ENCODE measurements at places on chromosomes 11 and 22.

DNA sequence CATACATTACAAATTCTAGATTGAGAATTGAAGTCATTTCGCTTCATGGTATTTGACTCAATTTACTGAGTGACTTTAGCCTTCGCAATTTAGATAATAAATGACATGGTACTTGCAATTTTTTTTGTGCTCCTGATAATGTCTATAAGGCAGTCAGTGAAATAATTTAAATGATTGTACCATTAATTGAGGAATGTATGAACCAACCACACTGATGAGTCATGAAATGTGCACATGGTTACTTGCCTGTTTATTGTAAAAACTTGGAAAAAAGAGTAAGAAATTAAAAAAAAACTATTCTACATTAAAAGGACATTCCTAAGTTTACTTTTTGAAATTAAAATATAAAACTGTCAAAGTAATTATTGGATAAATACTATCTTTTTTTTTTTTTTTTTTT is 43.3 kb downstream of the DNAJC24 start:
- H3K27me3 ChIP-seq: no peaks in the 10 kb centered on the region
- H3K27ac ChIP-seq: no peak overlapping the region
- H3K4me1 ChIP-seq: no peaks in the 10 kb centered on the region

GRCh38 chr11:118099838-118100556 is 13.2 kb upstream of the SMIM35 start:
- peaks cover 8% of the 10 kb centered on the region for H3K27me3 ChIP-seq
- H3K36me3 ChIP-seq: no peaks in the 10 kb centered on the region
- no peaks in the 10 kb centered on the region for H3K4me1 ChIP-seq
- no peak overlapping the region for H3K27ac ChIP-seq
- no peak for DNase-seq

- H3K4me3 ChIP-seq: no peak overlapping the region
- H3K36me3 ChIP-seq: no peaks in the 10 kb centered on the region
- DNase-seq: peak; percentile 51
- H3K4me1 ChIP-seq: peaks cover 15% of the 10 kb centered on the region
- H3K27ac ChIP-seq: no peak overlapping the region
- no peaks in the 10 kb centered on the region for H3K27me3 ChIP-seq
Measured at GRCh38 chr11:120392793-120393192, 56.6 kb downstream of the ARHGEF12 start.

DNA sequence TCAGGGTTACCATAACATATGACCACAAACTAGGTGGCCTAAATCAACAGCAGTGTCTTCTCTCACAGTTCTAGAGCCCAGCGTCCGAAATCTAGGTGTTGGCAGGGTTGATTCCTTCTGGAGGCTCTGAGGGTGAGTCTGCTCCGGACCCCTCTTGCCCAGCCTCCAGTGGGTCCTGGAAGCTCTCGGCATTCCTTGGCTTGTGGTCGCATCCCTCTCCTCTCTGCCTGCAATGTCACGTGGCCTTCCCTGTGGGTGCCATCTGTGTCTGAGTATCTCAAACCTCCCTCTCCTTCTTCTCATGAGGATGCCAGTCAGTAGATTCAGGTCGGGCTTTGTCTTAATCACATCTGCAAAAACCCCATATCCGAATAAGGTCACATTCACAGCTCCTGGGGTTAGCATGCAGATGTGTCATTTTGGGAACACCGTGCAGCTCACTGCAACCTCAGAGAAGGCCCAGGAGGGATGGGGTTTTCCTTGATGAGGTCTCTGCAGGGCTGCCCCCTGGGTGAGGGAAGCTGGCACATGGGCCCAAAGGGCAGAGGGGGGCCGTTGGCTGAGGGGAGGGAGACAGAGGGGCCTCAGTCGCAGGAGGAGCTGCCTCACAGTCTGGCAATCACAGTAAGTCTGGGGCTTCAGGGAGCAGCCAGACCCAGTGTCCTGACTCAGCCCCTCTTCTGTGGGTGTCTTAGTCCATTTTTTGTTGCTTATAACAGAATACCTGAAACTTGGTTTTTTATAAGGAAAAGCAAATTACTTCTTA is 41.2 kb downstream of the PARVG start:
- no peak overlapping the region for H3K4me3 ChIP-seq
- no peak for DNase-seq
- H3K27me3 ChIP-seq: peaks cover 11% of the 10 kb centered on the region
- H3K27ac ChIP-seq: no peak overlapping the region
- H3K4me1 ChIP-seq: no peaks in the 10 kb centered on the region

- no peaks in the 10 kb centered on the region for H3K4me1 ChIP-seq
- H3K27me3 ChIP-seq: no peaks in the 10 kb centered on the region
- H3K36me3 ChIP-seq: peaks cover 5% of the 10 kb centered on the region
- no peak for DNase-seq
Measured at GRCh38 chr11:76496174-76496573, 51.4 kb downstream of the EMSY start.

GRCh38 chr11:130206141-130206540 is 46.6 kb downstream of the ST14 start:
- H3K4me1 ChIP-seq: no peaks in the 10 kb centered on the region
- no peak overlapping the region for H3K27ac ChIP-seq
- no peaks in the 10 kb centered on the region for H3K36me3 ChIP-seq

DNA sequence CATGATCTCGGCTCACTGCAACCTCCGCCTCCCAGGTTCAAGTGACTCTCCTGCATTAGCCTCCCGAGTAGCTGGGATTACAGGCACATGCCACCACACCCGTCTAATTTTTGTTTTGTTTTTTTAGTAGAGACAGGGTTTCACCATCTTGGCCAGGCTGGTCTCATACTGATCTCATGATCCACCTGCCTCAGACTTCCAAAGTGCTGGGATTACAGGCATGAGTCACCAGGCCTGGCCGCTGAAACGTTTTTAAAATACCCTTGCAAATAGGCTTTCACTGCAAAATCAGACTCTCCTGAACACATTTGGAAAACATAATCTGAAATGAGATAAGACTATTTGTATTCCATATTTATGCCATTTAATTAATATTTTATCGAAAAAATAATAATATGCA is 826.1 kb upstream of the CNTN5 start:
- H3K4me3 ChIP-seq: no peak overlapping the region
- no peaks in the 10 kb centered on the region for H3K27me3 ChIP-seq

DNA sequence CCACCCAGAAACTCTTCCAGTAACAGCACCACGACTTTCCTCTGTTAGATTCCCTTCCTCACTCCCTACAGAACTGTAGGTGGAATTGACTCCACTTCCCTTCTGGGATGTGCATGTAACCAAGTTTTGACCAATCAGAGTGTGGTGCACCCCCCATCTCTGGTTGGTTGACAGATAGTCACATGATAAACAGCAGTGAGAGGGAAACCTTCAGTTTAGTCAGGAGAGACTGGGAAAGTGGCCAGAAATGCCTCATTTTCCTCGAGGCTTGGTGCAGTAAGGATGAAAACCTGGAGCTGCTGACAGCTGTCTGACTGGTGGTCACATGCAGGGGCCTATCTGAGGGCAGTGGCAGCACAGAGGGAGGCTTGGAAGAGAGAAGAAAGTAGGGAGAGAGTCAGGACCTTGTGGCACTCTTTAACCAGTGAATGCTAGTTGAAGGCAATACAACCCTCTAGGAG is 67.3 kb upstream of the GRK3 start:
- H3K4me1 ChIP-seq: no peaks in the 10 kb centered on the region
- DNase-seq: peak; percentile 24
- no peak overlapping the region for H3K4me3 ChIP-seq
- no peaks in the 10 kb centered on the region for H3K36me3 ChIP-seq
- H3K27me3 ChIP-seq: peaks cover 14% of the 10 kb centered on the region

GRCh38 chr11:11288972-11289616 is 64.0 kb downstream of the CSNK2A3 start:
- no peak overlapping the region for H3K27ac ChIP-seq
- DNase-seq: no peak
- no peaks in the 10 kb centered on the region for H3K36me3 ChIP-seq
- H3K4me1 ChIP-seq: no peaks in the 10 kb centered on the region

DNA sequence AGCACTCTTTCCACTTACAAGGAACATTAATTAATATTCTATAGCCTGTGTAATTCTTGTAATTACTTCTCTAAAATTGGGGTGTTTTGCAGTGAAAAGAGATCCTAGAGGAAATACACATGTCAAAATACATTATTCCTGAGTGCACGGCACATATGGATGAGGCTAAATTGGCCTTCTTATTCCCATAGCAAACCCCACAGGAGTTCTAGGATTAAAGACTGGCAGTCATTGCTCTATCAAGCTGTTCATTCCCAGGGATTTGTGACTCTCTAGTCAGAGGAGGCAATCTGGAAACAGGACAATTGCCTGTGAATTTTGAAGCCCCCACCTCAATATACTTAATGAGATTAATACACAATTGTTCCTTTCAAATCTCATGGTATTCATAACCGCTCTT is 145.9 kb upstream of the OPCML start:
- H3K4me3 ChIP-seq: no peak overlapping the region
- H3K4me1 ChIP-seq: no peaks in the 10 kb centered on the region
- no peaks in the 10 kb centered on the region for H3K27me3 ChIP-seq
- no peak for DNase-seq
- H3K36me3 ChIP-seq: no peaks in the 10 kb centered on the region
- H3K27ac ChIP-seq: no peak overlapping the region

DNA sequence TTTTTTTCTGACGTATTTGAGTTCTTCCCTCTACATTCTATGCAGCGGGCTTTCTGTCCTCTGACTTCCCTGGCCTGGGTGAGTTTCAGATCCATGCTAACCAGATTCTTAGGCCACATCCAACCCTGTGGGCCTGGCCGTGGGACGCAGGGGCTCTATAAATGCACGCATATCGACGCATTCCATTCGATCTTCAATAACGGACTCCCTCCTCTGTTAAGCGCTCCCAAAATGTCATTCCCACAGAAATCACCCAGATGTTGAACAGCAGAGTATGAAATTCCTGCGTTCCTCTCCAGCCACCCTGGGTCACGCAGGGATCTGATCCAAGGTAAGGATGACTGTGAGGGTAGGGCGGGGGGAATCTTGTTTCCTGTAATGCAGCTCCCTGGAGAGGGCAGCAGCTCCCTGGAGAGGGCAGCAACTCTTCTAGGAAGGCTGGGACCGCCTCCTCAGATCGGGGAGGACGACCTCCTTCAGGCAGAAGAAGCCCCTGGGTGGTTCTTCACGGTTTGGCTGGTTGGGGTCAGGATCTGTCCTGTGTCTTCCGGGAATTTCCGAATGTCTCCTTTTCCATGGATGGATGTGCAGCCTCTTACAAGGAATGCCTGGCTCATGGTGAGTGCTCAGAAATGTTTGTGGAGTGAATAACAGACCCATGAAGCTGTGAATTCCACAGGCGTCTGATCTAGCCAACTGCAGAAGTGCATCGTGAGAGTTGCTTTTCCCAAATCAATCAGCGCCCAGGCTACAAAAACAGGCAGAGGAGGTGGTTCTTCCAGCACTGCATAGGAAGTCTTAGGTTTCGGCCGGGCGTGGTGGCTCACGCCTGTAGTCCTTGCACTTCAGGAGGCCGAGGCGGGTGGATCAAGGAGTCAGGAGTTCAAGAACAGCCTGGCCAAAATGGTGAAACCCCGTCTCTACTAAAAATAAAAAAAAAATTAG is 12.2 kb downstream of the MRGPRD start:
- peaks cover 24% of the 10 kb centered on the region for H3K27me3 ChIP-seq
- no peaks in the 10 kb centered on the region for H3K36me3 ChIP-seq
- no peak for DNase-seq
- H3K4me1 ChIP-seq: no peaks in the 10 kb centered on the region

DNA sequence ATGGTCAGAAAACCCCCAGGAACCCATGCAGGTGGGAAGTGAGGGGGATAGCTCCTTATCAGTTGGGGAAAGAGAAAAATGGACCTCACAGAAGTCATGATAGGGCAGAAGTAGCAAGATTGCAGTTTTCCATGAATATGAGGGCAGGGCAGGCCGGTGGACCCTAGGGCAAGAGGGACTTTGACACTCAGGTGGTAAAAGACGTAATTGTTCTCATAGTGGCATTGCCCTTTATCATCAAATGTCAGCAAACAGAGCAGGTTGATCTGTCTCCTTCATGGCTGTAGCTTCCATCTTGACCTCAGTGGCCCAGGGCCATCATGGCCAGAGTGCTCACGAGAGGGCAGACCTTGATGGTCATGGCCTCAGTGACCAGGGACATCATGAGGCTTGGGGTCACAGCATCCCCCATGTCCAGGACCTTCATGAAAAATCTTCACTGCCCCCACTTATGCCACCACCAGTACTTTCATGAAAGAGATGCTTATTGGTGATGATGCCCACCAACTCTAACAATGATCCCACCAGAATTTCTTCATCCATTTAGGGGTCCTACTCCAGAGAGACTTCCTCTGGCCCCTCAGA is 127.1 kb downstream of the SNX19 start:
- peaks cover 11% of the 10 kb centered on the region for H3K4me1 ChIP-seq
- no peaks in the 10 kb centered on the region for H3K27me3 ChIP-seq
- no peak for DNase-seq
- no peak overlapping the region for H3K4me3 ChIP-seq

- no peak for DNase-seq
- no peaks in the 10 kb centered on the region for H3K36me3 ChIP-seq
- H3K4me3 ChIP-seq: no peak overlapping the region
- H3K27me3 ChIP-seq: peaks cover 29% of the 10 kb centered on the region
- H3K4me1 ChIP-seq: no peaks in the 10 kb centered on the region
- no peak overlapping the region for H3K27ac ChIP-seq
Measured at GRCh38 chr11:61529537-61530225, 21.1 kb downstream of the LRRC10B start.

GRCh38 chr22:43343262-43343669 is at the start of gene SCUBE1:
Gene SCUBE1, minus strand, starts transcription at chr22:43343372. Its CDS starts 111 bp downstream, at chr22:43343261.
- H3K4me3 ChIP-seq: no peak within 1 kb of the TSS
- peaks cover 38% of the 10 kb centered on the region for H3K27me3 ChIP-seq
- no peak within 1 kb of the TSS for H3K27ac ChIP-seq
- no peaks in the 10 kb centered on the region for H3K36me3 ChIP-seq

DNA sequence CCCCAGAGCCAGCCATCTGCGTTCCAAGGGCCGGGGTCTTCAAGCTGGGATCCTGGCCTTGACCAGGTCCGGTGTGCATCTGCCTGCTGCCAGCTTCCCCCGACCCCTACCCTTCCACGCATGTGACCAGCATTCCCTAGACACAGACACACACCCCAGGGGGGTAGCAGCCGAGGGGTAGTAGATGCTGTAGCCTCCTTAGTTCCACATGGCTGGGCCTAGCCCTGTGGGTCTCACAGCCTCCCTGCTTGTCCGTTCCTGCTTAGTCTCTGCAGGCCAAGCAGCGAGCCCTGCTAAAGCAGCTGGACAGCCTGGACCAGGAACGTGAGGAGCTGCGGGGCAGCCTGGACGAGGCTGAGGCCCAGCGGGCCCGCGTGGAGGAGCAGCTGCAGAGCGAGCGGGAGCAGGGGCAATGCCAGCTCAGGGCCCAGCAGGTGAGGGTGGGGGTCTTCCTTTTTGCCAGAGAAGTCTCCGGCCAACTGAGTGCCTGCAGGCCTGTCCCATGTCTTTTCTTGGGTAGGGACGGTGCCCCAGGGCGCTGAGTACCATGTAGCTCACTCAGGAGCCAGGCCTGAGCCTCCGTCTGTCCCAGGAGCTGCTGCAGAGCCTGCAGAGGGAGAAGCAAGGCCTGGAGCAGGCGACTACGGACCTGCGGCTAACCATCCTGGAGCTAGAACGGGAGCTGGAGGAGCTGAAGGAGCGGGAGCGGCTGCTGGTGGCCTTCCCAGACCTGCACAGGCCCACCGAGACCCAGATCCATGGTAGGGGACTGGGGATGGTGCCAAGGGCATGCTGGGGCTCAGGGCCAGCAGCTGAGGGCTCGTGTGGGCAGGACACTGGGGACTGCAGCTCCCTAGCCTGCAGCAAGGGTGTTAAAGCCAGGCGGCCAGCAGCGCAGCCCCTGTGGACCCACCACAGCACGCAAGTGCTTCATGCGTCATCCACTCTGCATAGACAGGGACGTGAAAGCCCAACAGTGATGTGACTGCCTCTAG is 13.6 kb downstream of the RNF215 start:
- H3K36me3 ChIP-seq: peaks cover 4% of the 10 kb centered on the region
- no peak overlapping the region for H3K27ac ChIP-seq
- no peaks in the 10 kb centered on the region for H3K27me3 ChIP-seq
- DNase-seq: no peak

- H3K27ac ChIP-seq: peak overlapping the region; percentile 19
- H3K4me3 ChIP-seq: no peak overlapping the region
- peaks cover 5% of the 10 kb centered on the region for H3K4me1 ChIP-seq
- DNase-seq: peak; percentile 26
- no peaks in the 10 kb centered on the region for H3K27me3 ChIP-seq
Measured at GRCh38 chr11:86990031-86990430, 34.8 kb upstream of the FZD4 start.

Measured in astrocyte (in vitro differentiated cells and primary cell).